ENCODE measurements at places on chromosomes 4 and X.

DNA sequence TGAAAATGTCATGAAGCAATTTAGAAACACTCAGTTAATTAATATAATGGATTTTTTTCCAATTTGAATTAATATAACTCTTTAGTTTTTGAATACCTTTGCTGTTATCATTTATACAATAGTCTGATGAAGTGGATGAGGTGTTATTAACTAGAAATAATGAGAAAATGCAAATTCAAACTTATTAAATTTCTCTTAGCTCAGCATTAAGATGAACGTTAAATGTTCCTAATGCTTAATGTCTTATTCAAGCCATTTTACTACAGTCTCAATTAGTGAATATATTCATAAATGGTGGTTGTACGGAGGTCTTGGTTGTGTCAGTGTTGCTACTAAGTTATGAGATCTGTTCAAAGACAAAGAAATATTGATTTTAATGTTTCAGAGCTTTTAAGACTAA, 186.3 kb downstream of the DTHD1 start:
- no peak for DNase-seq

DNA sequence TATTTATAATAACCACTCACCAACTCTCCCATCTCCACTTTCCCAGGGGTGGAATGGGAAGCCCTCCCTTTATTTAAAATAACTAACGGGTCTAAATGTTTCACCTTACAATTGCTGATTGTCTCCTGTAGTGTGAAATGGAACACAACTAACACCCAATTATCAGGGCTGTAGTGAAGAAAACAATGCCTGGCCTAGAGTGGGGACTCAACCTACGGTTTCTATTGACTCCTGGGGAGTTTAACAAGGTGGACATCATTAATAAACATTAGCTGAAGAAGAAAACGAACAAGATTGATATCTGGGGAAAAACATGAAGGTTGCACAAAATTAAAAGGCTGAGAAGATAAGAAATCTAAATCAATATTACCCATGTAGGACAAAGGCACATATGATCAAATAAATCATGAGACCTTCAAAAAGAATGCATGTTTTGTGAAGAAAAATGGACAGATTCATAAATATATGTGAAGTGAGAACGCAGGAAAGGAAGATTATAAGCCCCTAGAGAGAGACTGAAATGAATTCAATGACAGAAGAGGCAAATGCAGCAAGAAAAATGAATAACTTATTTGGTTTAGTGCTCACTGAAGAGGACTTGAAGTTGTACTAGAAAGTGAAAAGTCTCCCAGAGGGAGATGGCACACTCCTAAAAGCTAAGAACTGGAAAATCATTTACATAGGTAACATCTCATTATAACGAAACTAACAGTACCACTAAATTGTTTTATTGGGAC, 593.0 kb upstream of the AADAT start:
- no peak for DNase-seq

- no peak for DNase-seq
These were observed 20.9 kb upstream of the SOD3 start for GRCh38 chr4:24774452-24774851.

GRCh38 chr4:26434030-26434639, 56.1 kb downstream of the CCKAR start:
- DNase-seq = no peak

GRCh38 chrX:14073071-14073470, 43.4 kb upstream of the GEMIN8 start:
- DNase-seq = no peak

DNA sequence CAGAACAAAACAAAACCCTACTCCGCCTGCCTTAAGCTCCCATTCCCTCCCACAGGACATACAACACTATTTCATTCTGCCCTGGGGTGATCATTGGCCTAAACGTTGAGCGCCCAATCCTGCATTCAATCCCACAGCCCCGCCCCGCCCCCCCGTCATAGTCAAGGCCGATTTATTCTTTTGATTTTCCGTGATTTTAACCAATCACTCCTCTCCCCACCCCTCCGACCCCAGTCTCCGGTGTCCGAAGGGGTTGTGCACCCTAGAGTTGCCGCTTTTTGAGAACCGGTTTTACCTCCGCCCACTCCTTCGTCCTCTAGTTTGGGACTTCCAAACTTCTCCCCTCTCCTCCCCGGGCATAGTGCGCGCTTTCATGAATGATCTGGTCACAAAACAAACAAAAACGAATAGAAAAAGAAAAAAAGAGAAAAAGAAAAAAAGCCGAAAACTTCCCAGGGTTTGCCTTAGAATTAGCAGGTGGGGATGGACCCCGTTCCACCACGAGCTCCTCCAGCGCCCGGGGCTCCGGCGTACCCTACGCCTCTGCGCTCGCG, 446 bp upstream of the UBE2A start:
- DNase-seq = peak; percentile 7

DNA sequence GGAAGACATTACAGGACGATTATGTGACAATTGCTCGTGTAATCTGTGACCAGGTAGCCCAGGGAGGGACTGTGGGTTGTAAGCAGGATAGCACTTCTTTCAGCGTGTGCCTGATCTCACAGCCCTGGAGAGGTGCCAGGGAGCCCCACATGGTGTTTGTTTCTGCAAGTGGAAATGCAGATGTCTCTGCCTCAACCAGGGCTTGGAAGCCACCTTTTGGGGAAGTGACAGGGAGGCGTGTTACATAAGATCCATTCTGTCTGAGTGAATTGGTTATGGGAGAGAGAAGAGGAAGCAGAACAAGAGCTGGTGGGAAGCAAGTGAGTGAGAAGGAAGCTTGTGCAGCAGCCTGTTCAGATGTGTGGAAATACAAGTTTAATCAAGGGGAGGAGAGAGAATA, 104.5 kb upstream of the GATB start:
- DNase-seq = no peak

GRCh38 chr4:47468706-47469365, 5.3 kb upstream of the COMMD8 start:
- no peak for DNase-seq

DNA sequence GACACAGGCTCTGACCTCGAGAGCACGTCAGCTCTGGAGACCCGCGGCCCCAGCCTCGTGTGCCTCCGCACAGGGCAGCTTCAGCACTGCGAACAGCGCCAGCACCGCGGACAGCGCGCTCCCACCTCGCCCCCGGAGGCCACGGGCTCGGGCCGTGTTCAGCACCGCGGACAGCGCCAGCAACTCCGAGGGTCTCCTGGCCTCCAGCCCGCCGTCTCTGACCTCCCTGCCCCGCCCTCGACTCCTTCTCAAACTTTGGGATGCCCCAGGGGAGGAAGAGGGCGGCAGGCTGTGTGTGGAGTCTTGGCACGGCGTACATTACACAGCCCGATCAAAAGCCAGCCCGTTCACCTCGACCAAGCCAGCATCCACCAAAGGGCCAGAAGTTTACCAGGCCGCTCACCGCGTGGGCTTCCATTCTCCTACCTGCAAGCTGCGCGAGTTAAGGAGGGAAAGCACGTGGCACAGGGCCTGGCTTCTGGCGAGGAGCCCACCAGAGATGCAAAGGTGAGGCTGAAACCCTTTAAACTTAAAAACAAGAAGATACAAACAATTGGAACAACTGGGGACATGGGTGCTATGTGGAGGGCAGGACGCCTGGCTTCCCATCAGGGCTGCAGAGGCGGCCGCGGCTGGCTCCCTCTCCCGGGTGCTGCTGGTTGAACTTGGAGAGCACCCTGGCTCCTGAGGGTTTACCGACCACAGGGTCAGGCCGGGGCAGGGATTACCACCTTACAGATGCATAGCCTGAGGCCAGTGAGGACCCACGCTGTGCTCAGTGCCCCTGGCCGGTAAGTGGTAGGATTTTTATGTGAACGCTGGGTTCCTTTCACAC, 4.5 kb upstream of the NKX1-1 start:
- peak; percentile 75 for DNase-seq

DNA sequence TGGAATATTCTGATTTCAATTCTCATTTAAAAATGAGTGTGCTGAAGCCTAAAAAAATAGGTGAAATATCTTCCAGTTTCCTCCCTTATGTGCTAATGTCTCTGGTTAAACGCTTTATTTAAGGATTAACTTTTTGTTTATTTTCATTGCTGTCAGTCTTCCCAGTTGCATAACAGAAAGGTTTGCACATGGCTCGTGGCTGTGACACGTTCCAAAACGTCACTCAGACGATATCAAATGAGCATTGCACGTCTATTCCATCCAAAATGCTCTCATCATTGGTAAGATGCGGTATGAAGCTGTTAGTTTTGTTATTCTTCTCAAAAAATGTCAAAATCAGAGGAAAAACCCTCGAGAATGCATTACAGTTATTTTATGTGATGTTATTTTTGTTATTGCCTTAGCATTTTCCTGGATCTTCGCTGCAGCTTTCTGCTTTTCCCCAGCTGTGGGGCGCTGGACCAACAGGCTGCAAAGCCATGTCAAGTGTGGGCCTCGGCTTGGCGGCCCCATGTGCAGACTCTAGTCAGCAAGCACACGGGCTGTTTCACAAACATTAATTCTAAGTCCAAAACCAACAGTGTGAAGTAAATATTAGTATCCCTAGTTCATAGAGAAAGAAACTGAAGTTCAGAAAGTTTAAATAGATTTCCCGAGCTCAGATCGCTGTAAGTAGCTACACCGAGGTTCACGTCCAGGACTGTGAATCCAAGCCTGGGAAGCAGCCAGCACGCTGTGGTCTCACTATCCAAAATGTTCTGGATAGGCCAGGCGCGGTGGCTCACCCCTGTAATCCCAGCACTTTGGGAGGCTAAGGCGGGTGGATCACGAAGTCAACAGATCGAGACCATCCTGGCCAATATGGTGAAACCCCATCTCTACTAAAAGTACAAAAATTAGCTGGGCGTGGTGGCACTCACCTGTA, 793.4 kb upstream of the FRG1 start:
- DNase-seq = no peak

- DNase-seq = no peak
These were observed at the start of gene SRPK3 for GRCh38 chrX:153780678-153781427. TSS of gene SRPK3 (plus strand) at chrX:153781041. CDS start at chrX:153781087, 46 bp downstream.

DNA sequence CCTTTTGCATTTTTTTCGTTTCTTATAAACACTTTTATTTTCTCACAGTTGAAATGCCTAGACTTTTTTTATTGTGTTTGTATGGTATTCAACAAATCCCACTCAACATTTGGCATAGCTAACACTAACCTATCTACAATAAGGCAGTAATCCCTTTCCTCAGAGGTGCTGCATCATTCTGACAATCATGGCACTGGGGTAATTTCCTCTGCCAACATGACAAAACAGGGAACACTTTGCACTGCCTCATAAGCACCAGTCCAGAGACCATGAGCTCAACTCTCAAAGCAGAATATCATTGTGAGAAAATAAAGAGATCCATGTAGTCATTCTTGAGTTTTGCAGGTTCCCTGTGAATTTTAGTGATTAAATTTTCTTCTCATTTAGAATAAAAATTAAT, 183.8 kb upstream of the INTU start:
- no peak for DNase-seq

GRCh38 chr4:148415500-148415899, 26.7 kb downstream of the NR3C2 start:
- DNase-seq = no peak

GRCh38 chrX:117743469-117744251, 372.9 kb downstream of the KLHL13 start:
- no peak for DNase-seq

- DNase-seq = no peak
These were observed 5.9 kb upstream of the GATB start for GRCh38 chr4:151766691-151767090.

GRCh38 chr4:123524958-123525628, 128.5 kb downstream of the SPRY1 start:
- DNase-seq = no peak

DNA sequence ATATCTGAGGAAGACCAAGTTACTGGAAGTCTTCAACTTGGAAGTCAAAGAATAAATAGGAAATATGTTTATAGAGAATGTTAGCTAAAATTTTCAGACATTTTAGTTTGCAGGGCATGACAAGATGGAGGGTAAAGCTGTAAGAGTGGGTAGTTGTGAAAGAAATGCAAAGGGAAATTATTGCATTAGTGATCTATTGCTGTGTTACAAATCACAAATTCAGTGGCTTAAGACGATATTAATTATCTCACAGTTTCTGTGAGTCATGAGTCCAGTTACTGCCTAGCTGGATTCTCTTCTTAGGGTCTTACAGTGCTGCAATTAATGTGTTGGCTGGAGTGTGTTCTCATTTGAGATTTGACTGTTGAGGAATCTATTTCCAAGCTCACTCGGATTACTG, 62.9 kb upstream of the CAMK2D start:
- no peak for DNase-seq

DNA sequence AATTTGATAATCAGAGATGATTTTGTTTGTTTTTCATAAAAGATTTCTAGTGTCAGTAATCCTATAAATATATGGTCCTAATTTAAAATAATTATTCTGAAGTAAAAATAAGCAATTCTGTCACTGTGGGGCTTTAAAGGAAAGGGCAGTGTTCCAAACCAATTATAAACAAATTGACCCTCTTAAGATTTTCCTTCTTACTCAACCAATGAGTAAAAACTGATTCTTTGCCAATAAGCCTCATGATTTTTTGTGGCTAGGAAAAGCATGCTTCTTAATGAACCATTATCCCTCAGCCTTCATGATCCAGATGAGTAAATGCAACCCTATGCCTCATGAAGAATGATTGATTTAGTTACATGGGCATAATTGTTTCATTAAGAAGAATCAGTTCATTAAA, 1010.4 kb downstream of the ADGRL3 start:
- DNase-seq = no peak

- DNase-seq = no peak
These were observed 165.7 kb downstream of the BANK1 start for GRCh38 chr4:101956068-101956825.

- DNase-seq = no peak
These were observed 347.1 kb downstream of the GBA3 start for GRCh38 chr4:23039818-23040217.

GRCh38 chrX:38561126-38561868, at the start of gene TSPAN7:
TSS of gene TSPAN7 (plus strand) at chrX:38561542. CDS start at chrX:38561547, 5 bp downstream.
- DNase-seq = peak; percentile 83

GRCh38 chrX:80026116-80026515, 11.6 kb downstream of the TBX22 start:
- DNase-seq = no peak
